Pancreas (tissue), 10 donors: ENCODE measurements at places on chromosomes 5 and 9.

DNA sequence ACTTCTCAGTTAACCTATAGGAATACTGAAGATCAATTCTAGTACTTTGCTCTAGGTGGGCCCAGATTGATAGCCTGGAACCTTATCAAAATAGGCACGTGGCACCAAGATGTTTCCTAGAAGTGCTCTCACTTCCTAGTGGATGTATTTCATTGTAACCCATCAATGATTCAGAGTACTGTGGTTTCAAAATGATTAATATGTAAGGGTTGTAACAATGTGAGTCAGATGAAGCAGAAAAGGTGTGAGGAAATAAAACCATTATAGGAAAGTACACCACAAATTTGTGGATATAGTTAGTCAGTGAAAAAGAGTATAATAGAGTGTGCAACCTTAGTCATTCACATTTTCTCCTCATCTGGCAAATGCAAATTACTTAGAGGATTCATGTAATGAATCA lies 177.3 kb upstream of the FST start:
- no peak for DNase-seq

DNA sequence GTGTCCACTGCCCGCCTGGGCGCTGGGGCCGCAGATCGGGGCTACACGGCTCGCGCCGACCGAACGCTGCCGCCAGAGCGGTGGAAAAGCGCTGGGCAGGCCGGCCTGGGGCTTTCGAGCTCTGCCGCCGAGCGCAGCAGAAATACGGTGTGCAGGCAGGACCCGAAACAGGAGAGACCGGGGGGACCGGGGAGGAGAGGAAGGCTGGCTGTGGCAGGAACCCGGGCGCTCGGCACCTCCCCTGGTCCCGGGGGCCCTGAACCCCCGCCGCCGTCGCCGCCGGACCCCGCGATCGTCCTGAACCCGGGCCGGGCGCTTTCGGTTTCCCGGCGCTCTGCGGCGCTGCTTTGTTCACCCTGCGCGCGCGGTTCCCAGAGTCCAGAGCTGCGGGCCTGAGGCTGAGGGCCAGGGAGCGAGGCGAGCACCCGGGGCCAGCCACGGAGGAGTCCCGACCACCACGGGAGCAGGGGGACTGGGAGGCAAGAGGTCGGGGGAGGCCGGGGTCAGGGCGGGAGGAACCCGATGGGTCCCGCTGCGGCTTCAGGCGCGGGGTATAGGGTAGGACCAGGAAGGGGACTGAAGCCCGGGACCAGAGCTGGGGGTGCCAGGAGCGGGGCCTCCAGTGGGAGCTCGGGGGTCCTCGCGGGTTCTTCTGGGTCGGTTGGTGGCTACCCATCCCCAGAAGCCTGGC lies 12.0 kb downstream of the IRX2 start:
- DNase-seq: no peak

DNA sequence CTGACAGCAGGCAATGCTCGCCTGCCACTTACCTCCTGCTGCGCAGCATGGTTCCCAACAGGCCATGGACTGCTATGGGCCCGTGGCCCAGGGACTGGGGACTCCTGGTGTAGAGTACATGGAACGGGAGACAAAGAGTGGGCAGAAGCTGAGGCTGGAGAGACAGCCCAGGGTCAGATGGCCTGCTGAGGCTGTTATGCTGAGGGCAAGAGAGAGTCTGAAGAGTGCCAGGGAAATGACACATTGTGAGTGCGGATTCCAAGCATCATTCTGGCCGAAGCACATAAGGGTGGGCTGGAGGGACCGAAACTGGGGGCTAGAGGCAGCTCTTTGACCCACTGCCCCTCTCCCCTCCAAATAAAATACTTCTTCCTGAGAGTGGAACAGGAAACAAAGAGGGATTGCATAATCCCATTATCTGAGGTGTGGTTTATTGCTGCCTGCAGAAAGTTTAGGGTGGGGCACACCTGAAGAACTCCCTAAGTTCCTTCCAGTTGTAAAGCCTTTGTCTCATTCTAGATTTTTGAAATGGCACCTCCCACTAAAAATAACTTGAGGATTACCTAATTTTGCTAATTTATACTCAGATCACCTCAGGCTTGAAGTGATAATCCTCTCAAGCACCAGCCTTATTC lies 158.1 kb downstream of the ATP10B start:
- DNase-seq: no peak

DNA sequence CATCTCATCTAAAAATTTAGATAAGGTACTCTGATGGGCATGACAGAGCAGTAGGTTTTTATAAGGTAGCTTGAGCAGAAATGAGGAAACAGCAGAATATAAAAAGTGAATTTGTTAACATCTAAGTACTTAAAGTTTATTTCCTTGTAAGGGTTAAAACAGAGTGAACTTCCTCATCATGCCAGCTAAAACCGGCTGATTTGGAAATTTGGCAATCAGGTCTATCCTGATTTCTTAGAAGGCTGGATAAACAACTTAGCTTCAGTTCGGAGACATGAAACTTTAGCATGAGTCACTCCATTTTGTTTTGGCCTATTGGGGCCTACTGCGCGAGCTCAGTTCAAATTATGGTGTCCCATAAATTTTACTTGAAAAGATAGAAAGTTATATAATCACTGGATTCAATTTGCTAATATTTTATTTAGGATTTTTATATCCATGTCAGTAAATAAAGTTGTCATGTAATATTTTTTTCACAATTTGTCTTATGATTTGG lies 241.6 kb upstream of the RORB start:
- no peak for DNase-seq

DNA sequence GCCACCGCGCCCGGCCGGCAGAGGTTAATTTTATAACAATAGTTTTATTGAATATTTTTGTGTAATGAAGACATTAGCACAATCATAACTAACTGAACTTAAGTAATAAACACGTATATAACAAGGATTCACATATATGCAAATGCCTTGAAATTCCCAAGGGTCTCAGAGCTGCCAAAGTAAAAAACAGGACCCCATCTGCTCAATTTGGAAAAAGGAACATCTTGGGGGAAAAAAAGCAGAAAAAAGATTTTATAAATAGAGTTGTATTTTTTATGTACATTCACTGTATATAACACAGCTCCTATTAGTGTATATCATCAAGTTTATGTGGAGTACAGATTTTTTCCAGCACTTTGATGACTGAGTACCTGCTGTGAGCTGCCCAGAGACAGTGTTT lies 366.7 kb downstream of the BRINP1 start:
- no peak for DNase-seq

- DNase-seq: no peak
These were observed 202.0 kb upstream of the NR3C1 start for GRCh38 chr5:143605403-143606005.

DNA sequence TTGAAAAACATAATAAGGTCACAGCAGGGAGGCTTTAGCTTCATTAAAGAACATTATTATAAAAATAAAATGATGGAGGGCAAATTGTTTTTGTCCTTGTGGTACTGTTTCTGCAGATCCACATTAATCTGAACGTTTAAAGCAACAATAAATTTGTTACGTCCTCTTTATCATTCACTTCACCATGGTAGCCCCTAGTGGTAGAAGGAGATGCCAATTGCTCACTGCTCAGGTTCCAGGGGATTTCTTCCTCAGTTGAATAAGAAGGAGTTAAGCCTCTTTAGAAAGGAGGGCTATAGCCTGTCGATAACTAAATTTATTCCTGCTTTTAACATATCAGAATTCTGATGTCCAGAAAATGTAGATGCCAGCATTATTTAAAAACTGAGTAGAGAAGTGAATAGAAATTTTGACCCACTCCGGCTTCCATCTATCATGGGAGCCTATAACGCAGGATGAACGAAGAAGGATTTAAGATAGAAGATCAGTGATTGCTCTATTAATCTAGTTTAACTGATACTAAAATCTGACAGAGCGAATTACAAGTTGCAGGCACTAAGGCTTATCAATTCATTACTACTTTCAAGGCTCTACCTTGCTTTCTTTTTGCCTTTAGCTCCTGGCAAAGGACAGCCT lies 692.3 kb downstream of the PTPRD start:
- no peak for DNase-seq

- DNase-seq: no peak
These were observed 30.4 kb upstream of the SLC2A8 start for GRCh38 chr9:127366594-127366993.

GRCh38 chr5:60699288-60699608 lies 718 bp downstream of the DEPDC1B start:
- DNase-seq: no peak

- DNase-seq: peak; percentile 82
These were observed 23.9 kb upstream of the MAPK9 start for GRCh38 chr5:180315762-180316212.

- no peak for DNase-seq
These were observed 61.0 kb upstream of the PCA3 start for GRCh38 chr9:76703270-76703669.

- DNase-seq: no peak
These were observed 23.3 kb downstream of the TNFSF8 start for GRCh38 chr9:114906922-114907571.

DNA sequence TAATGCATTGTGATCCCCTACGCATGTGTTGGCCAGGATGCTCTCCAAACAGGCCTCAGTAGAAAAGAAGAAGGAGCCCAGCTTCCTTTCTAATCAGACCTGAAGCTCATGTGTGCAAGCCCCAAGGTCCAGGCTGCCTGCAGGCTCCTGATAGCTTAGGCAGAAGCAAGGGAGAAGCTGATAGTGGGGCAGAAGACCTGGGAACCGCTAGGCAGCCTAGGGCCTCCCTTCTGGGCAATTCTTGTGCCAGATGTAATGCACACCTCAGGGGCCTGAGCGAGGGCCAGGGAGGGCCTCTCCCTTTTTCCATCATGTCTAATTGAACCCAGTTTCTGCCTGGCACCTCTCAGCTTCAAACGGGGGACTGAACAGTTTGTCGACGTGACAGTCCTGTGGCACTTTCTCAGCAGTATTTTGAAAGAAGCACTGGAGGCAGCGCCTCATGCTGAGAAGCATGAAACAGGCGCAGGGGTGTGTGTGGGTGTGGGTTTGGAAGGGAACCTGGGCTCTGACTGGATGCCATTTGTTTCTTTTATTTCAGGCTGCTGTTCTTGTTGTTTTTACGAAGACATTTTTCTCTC lies 212.8 kb downstream of the PIK3R1 start:
- DNase-seq: no peak
